Mesothelial cell of epicardium (in vitro differentiated cells): ENCODE measurements at places on chromosomes 7 and 10.

- no peak for DNase-seq
Observed at GRCh38 chr10:78976825-78977755, 91.7 kb upstream of the ZMIZ1 start.

- DNase-seq = no peak
Observed at GRCh38 chr10:51462076-51462779, 237.2 kb downstream of the CSTF2T start.

- no peak for DNase-seq
Observed at GRCh38 chr10:119281581-119282071, 74.3 kb downstream of the GRK5 start.

- DNase-seq = no peak
Observed at GRCh38 chr7:120395526-120396019, 122.6 kb downstream of the KCND2 start.

- no peak for DNase-seq
Observed at GRCh38 chr10:120421250-120421649, 35.8 kb upstream of the PLPP4 start.

DNA sequence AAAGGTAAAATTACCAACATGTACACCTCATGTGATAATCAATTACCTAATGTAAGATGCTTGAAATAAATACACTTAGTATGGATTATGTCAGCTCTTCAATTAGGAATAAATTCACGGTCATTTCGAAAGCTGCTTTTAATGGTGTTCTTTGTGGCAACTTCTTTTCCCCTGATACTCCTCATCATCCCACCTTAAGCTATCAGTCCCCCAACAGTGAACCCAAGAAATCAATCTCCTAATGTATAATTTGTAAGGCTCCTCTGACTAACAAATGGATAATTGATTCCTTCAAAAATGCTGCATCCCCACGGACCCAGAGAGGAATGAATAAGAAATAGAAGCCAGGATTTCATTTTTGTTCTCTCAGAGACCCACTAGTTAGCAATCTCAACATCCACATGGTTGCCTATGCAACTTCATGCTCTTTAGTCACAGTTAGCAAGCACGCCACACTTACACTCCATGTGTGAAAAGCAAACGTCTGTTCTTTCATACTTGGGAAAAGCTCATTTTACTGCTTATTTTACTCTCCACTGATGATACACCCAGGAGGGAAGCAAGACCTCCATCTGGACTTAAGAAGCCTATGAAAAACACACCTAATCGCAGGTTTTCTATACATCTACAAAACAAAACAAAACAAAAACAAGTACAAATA is 70.1 kb downstream of the VPS41 start:
- no peak for DNase-seq

GRCh38 chr7:157567666-157568065 is 230.9 kb downstream of the DNAJB6 start:
- DNase-seq = no peak

DNA sequence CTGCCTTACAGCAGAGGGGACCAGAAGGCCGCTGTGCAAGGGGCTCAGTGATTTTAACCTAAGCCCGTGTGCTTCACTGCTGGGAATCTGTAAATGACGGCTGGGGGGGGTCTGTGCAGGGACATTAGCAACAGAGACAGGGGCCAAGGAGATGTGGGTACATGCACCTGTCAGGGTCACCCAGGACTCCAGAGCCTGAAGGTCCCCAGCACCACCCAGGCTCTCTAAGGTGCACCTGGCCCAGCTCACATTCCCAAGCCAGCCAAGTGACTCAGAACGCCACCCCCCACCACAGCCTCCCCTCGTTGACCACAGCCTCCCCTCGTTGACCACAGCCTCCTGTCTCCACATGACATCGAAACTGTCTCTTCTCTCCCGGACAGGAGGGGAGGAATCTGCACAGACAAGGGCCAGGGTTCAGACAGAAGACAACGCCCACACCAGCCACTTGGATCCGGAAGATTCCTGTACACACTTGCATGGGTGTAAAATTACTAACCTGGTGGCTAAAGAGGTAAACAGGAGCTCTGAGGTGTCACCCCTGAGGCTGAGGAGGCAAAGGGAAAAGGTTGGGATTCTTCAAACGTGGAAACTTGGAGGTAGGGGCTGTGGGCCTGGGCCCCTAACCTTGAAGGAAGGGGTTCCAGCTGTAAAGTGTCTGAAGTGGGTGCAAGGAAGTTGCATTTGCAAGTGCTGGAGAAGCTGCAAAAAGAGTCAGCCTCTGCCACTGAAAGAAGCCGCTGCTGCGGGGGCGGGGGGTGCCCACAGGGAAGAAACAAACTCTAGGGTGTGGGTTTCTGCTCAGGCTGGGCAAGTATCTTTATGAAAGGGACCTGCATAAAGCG is 27.0 kb downstream of the CALML3 start:
- DNase-seq = no peak

DNA sequence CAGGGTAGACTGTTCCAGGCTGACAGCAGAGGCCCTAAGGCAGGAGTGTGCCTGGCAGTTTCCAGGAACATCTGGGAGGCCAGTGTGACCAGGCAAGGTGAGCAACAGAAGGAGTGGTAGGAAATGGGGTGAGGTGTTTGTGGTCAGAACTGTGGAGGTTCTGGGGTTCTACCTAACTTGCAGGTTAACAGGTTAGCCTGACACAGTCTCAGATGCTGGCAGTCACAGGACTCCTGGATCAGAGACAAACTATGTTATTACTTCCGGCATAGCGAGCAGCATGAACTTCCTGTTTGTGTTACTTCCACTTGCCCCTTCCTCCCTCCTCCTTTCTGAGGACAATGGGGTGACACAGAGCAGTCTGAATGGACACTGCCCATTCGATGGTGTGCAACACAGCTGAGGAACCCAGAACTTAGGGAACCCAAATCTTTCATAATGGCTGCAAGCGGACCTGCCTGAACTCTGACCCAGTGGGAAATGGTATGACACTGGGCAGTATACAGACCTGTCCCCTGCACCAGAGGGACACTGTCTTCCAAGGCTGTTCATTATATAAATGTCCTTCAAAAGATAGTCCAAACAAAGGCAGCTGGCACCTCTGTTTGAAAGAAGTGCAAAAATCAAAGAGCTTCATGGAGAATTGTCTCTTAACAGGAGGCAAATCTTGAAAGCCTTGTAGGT is 3.9 kb upstream of the SAR1A start:
- DNase-seq = no peak

GRCh38 chr10:15189133-15189885 is 20.8 kb upstream of the NMT2 start:
- no peak for DNase-seq

DNA sequence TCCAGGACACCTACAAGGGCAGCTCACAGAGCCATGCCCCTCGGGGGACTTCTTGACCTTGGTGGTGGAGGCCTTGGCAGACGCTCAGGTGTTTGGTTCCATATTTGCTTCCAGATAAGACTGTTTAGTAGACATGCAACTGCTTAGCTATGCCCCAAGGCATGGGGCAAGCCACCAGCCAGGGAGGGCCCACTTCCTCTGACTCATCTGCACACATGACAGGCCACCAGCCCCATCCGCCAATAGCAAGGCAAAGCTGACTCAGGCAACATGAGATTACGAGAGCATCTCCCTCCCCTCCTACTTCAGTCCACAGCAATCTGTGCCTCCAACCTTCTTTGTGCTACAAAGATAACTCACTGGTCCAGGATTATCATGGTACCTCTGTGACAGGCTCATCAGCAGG is 54.9 kb downstream of the KCNMA1 start:
- DNase-seq = no peak

DNA sequence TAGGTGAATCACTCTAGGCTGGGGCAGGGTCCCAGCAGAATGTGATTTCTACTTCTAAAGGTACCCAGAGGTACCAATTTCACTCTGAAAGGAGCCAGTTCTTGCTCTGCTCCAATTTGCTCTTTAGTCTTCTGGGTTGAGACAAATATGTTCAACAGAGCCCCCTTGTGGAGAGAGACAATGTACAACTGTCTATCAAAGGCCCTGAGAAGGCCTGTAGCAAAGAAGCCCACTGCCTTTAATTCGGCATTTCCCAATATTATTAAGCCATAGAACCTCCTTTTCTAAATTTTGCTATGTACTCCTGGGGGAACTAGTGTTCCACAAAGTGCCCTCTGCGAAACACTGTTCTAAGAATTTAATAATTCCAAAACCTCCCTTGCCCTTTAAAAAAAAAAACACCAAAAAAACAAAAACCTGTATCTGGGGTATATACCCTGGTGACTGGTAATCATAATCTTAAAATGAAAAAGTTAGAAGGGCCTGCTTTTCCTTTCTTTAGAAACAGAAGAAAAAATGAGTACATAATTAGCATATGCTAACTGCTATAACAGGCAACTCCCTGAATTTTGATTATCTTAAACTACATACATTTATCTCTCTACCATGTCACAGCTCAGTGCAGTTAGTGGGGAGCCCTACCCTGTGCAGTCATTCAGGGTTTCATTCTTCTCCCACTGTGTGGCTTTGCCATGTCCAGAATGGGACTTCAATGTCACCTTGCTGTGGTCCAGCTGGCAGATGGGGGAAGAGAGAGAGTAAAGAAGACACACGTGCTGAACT is 160.9 kb upstream of the BMPER start:
- DNase-seq = no peak

GRCh38 chr10:48890888-48891850 is 48.5 kb downstream of the LRRC18 start:
- no peak for DNase-seq

DNA sequence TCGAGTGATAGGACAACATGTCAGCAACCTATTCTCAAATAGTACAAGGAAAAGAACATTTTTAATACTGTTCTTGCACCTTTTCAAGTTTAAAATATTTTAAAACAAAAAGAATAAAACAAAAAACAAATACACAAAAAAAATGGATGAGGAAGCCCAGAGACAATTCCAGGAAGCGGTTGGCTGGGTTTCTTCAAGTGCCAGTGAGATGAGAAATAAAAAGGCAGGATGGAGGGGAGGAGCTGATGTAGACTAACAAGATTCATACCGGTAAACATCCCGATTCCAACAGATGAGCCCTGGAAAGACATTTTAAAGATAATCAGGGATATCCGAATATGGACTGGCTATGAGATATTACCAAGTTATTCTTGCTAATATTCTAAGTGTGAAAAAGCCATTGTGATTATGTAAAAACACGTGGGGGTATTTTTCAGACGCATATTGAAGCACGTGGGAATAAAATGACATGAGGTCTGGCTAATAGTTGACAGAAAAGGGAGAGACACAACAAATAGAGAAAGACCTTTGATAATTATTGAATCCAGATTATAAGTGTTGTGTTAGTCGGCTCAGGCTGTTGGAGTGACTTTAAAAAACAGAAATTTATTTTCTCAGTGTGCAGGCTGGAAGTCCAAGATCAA is 101.3 kb upstream of the LRRC4 start:
- DNase-seq = no peak

DNA sequence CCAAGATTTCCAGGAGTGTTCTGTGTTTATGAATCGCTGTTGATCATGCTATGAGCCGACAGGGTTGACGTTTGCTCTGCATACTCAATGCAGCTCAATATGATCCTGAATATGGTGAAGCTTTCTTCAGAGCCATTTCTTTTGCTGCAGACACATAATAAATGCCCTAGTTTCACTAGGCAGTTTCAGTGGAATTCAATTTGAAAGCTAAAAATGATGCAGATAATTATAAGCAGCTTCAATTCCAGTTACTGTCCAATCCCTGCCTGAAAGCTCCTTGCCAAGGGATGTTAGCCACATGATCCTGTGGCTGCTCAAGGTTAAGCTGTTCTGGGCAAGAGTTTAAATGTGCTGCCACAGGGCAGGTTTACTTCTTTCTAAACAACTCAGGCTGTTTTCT is 805.6 kb downstream of the NRG3 start:
- DNase-seq = no peak

DNA sequence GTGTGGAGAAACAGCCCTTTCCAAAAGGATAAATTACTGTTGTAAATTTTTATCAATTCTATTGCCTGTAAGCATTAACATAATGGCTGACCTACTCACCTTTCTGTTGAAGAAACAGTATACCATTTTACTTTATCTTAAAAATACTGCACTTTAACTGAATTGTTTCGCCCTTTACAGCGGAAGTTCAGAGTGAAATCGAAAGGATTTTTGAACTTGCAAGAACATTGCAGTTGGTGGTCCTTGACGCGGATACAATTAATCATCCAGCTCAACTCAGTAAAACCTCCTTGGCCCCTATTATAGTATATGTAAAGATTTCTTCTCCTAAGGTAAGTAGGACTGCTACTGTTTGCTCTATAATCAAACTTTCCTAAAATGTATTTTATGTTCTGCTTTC is 117.5 kb downstream of the NSUN6 start:
- no peak for DNase-seq

DNA sequence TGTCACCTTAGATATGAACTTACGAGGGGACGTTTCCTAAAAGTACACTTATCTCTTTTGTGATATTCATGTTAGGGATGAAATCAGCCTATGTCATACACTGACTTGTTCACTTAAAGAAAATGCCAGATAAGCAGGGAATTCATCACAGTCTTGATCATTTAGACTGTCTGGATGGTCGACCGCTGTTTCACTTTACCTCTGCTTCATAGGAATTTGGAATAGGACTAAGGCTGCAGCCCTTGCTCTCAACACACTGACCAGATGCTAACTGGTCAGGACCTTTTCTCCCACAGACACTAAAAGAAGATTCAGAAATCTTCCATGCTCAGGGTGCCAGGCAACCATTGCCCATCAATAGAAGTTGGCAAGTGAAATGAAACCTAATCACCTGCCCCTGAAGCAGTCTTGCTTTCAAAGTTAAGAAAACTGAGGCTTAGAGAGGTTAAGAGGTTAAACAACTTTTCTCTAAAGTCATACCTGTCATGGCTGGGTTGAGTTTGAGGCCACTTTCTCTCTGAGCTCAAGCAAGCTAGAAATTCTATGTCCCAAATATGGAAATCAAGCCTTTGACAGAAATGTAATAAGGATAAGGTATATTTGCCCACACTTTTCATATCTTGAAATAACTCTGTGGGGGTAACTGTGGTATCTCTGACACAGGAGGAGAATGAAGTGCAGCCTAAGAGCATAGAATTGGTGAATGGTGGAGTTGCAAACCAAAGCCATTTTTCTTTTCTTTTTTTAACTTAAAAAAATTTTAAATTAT is 77.1 kb downstream of the MAP3K8 start:
- DNase-seq = no peak

GRCh38 chr7:72097226-72097625 is 314.9 kb downstream of the CALN1 start:
- no peak for DNase-seq

DNA sequence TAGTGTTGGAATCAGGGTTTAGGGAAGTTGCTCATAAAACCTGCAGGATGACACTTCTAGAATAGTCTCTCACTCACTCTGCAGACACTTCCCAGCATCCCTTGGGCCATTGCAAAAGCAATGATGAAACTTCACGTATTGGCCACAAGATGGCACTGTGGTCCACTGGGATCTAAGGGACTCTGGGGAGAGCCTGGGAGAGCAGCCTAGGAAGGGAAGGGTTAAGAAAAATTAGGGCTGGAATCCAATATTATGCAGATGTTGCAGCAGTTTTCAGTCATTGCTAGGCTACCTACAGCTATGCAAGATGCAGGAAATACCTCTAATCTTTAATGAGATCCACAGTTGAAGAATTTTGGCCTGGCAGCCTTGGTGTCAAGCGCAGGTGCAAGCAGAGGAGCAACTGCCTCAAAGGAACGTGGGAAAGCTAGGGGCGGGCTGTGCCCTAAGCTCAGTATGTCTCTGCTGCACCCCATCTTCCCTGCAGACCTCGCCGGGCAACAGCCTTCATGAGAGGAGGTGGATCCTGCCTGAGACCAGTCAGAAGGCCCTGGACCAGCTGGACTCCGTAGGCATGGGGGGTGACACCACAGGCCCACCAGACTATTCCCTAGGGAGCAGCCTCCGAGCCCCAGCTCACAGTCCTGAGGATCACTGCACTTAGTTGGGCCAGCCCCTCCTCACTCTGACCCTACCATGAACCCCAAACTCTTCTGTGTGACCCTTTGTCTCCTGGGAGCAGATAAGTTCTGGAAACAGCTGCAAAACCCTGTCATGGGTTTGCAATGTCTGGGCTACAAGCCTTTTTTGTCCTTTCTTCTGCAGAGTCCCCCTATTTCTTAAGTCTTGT is 127.9 kb upstream of the PRSS58 start:
- no peak for DNase-seq
